ENCODE measurements at places on chromosomes 16 and 17.

- no peak for DNase-seq
These were observed 43.5 kb upstream of the MNT start for GRCh38 chr17:2444382-2444781.

DNA sequence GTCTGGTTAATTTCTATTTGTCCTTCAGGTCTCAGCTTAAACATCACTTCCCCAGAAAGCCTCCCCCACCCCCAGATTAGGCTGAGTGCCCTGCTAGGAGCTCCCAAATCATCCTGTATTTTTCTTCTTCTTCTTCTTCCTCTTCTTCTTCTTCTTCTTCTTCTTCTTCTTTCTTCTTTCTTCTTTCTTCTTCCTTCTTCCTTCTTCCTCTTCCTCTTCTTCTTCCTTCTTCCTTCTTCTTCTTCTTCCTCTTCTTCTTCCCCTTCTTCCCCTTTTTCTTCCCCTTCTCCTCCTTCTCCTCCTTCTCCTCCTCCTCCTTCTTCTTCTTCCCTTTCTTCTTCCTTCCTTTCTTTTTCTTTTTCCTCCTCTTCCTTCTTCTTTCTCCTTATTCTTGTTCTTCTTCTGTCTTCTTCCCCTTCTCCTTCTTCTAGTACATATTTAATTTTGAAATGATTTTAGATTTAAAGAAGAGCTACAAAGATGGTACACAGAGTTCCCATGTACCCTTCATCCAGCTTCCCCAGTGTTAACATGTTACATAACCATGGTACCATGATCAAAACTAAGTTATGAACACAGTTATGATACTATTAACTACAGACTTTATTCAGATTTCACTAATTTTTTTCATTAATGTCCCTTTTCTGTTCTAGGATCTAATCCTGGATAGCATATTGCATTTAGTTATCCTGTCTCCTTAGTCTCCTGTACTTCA lies 27.1 kb upstream of the DHX40 start:
- no peak for DNase-seq

DNA sequence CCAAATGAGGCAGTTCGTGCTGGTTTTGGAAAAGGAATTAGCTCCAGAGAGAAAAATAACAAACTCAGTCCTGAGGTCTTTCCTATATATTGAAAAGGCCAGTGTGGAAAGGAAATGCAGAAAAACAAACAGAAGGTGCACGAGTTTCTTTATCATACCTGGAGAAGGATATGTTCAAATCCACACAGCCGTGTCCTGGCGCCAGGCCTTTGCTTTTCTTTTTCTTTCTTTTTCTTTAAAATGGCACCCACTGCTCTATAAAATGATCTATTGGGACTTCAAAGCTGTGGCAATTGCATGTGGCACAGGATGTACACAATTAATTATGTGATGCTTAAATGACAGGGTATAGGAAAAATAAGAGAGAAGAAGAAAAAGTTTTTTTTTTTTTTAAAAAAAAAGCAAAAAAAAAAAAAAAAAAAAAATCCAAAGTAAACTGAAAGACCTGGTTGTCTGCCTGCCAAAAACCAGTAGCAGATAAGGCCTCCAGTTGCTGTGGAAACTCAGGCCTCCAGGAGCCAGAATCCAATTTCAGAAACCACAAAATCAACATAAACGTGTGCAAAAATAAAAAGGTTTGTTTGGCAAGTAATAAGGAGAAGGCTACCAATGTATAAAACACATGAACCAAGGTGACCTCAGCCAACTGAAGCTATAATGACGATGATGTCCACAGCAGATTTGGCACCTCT lies 957.6 kb upstream of the SOX9 start:
- no peak for DNase-seq

DNA sequence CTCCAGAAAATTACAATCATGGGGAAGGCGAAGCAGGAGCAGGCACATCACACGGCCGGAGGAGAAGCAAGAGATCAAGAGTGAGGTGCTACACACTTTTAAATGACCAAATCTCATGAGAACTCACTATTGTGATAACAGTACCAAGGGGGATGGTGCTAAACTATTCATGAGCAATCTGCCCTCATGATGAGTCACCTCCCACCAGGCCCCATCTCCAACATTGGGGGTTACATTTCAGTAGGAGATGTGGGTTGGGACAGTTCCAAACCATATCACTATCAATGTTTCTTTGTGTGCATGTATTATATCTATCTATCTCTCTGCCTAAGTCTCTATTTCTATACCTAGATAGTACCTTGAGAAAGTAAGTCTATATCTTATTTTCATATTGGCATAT lies 724.8 kb downstream of the CDH11 start:
- DNase-seq: no peak

DNA sequence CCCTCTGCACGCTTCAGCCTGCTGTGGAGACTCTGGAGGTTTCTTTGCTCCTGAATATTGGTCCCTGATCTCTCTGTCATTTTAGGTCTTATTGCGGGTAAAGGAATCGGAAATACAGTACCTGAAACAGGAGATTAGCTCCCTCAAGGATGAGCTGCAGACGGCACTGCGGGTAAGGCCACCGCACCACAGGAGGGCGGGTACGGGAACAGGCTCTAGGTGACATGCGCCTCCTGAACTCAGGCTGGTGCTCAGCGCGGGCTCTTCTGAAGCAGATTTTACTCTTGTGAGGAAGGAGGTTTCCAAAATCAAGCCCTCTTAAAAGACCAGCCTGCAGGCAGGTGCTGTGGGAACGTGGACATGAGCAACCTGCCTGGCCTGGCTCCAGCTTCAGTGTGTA lies 29.8 kb downstream of the PLD6 start:
- no peak for DNase-seq

GRCh38 chr16:3992297-3993051 lies 112.0 kb upstream of the CREBBP start:
- peak; percentile 33 for DNase-seq

- no peak for DNase-seq
These were observed 50.2 kb upstream of the NDRG4 start for GRCh38 chr16:58449768-58450167.

DNA sequence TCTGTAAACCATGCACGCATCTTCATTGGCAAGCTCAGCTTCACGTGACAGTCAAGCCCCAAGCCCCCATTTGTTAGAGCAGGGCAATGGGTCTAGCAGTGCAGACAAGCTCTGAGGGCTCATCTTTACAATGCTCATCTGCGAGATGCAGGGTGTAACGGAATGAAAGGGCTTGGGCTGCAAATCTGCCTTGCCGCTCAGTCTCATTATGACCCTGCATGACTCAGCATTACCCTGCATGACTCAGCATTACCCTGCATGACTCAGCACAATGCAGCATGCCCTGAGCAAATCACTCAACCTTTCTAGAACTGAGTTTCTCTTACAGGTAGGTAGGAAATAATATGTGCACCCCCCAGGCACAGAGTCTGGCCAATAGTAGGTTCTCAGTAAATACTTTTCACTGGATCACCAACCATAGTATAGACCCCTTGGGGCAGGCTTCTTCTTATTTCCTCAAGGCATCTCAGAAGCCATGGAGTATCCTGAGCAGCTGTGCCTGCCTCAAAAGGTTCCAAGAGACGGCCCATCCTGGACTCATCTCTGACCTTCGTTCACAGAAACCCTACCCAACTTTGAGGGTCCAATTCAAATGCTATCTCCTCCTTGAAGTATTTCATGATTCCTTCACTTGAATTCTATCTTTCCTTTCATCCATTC lies 391.3 kb upstream of the CDH5 start:
- no peak for DNase-seq

- DNase-seq: no peak
These were observed 3.9 kb upstream of the CACNG4 start for GRCh38 chr17:66960613-66961012.

DNA sequence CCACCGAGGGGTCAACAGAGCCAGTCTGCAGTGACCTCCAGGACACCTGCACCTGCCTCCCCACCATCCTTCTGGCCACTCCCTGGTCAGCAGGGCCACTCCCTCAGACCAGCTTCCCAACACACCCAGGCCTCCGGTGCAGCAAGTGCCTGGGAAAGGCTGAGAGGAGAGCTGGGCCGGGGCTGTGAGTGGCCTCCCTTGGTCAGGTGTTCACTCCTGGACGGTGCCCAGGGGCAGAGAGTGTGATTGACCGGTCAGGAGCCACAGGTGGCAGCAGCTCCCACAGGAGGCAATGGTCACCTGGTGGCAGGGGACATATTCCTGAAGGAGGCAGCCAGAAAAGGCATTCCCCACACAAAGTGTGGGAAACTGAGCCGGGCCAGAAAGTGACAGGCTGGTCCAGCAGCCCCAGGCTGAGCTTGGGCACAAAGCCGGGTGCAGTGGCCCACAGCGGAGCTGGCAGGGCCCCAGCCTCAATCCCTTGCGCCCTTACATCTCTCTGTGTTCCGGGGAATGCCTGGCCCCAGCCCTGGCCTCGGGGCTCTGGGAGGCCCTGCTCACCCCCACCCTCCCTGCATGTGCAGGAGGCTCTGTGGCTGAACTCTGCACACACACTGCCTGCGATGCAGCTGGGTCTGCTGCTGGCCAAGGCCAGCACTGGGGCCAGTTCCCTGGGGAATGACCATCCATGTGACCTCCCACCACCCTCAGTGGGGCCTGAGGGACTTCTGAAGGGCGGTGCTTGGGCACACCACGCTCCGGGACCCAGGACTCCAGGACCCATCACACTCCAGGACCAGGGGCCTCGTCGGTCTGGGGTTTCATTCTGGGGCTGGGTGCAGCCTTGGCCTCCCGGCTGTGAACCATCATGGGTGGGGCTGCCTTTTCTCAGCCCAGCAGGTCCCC lies 1.2 kb upstream of the C17orf99 start:
- no peak for DNase-seq

GRCh38 chr17:21090902-21091618 lies 35.7 kb upstream of the DHRS7B start:
- DNase-seq: peak; percentile 43

DNA sequence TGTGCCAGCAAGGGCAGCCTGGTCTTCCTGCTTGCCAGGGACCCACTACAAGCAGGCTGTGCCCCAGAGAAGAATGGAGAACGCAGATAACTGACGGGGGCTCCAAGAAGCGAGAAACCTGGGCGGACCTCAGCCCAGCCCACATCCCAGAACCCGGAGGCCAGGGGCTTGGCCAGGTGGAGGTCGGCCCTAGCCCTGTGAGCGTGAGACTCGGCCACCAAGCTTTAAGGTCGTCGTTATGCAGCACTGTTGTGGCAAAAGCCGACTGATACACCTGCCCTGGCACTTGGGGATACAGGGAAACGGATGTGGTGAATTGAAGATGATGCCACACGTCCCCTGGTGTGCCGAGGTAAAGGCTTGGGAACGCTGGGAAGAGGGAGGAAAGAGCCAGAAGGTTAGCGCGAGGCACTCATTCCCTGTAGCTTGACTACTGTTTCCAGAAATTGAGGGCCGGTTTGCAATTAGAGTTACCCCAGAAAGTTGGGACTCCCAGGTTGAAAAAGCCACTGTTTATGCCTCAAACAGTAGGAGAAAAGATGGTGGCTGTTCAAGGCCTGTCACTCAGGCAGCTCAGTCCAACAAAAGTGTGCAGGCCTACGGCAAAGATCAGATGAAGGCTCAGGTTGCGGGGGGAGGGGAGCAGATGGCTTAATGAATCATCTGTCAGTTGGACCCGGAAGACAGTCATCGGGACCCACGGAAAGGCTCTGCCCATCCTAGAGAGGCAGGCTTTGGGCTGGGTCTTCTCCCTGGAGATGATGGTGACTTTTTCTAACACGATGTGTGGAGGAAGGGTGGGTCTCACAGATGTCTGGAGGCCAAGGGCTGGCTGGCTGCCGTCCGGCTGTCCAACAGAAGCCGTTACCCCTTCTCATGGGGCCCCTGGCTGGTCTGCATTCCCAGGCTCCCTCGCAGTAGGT lies 45.6 kb upstream of the BAHCC1 start:
- DNase-seq: no peak

- DNase-seq: no peak
These were observed 66.1 kb upstream of the DNAH17 start for GRCh38 chr17:78643326-78643725.

- DNase-seq: peak; percentile 55
These were observed 585 bp downstream of the AP1G1 start for GRCh38 chr16:71807905-71808592.

DNA sequence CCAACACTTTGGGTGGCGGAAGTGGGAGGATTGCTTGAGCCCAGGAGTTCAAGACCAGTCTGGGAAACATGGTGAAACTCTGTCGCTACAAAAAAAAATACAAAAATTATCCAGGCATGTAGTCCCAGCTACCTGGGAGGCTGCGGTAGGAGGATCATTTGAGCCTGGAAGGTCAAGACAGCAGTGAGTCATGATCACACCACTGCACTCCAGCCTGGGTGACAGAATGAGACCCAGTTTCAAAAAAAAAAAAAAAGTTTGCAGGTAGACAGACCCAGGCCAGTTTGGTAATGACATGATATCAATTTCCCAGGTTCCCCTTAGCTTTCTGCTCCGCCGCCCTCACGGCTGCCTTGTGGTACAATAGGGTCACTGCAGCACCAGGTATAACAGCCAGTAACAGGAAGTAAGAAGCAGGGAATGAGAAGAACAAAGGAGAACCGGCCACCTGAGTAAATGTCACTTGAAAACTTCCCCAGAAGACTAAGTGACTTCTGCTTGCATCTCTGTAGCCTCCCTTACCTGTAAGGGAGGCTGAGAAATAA lies 201.2 kb upstream of the HSBP1 start:
- no peak for DNase-seq

- no peak for DNase-seq
These were observed 5.4 kb upstream of the BCAR1 start for GRCh38 chr16:75256696-75257343.

GRCh38 chr16:66842765-66843164 lies 1.4 kb upstream of the CA7 start:
- DNase-seq: no peak

DNA sequence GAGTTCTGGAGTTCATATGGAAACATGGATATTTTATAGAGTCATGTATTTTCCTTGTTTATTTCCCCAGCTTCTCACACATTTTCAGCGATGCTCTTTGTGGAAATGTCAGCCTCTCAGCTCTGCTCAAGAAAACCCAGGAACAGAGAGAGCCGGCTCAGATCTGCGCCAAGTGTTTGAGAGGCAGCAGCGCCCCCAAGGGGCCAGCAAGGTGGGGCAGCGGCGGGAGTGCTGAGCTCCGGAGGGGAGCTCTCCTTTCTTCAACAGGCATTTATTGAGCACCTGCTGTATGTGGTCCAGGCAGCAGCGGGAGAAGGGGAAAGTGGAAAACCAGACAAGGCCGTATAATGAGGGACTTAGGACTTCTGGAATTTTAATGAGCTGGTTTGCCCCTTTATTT lies 421.1 kb upstream of the C16orf82 start:
- no peak for DNase-seq

DNA sequence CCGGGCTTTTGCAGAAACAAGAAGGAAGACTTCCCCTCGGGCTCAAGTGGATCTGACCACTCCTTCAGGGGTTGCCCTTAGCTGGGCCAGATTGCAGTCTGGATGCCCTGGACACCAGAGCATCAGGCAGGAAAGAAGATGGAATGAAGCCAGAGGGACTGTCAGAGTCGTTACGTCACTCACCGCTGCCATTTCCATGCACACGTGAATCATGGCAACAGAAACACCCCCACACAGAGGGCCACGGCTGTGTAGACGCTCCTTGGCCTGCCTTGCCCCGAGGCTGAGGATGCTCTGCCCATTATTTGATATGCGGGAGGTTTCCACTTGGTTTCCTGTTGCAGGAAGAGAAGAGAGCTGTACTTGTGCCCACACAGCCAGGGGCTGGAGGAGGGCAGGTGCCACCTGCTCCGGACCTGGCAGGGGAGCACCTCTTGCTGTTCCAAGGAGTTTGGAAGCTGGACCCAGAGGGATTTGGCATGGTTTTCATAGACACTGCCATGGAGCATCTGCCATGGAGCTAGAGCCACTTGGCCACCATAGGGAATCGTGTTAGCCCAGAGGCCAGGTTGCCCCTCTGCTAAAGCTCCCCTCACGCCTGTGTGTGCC lies 29.4 kb downstream of the RBFOX3 start:
- no peak for DNase-seq

- peak; percentile 77 for DNase-seq
These were observed 13.0 kb downstream of the AIPL1 start for GRCh38 chr17:6421700-6422604.

All from inflammatory macrophage treated with lipopolysaccharide for 4 hours (primary cell).